ENCODE measurements at places on chromosomes 16 and 17. TPM values are rescaled to one million over a fixed set of nuclear protein-coding genes. Genes with fewer than 3 reads are reported as not detected.
A peak's percentile ranks its signal among the peaks of the same experiment; 100 is the strongest.

NT5C gene
- 136 TPM for total RNA-seq

SMIM36 gene
- not detected for total RNA-seq

PDILT gene
- not detected for total RNA-seq

HOXB4 gene
- 1.2 TPM for total RNA-seq

P2RX1 gene
- total RNA-seq: 5.1 TPM

- peak overlapping the region; percentile 80 for H3K27ac ChIP-seq
- peak overlapping the region; percentile 62 for H3K4me3 ChIP-seq
- H3K4me1 ChIP-seq: peaks cover 20% of the 10 kb centered on the region
- peaks cover 36% of the 10 kb centered on the region for H3K36me3 ChIP-seq
- DNase-seq: no peak
Observed at GRCh38 chr17:6639586-6640535, 650 bp downstream of the KIAA0753 start.

GRCh38 chr16:23052908-23053580, 96.2 kb downstream of the USP31 start:
- no peaks in the 10 kb centered on the region for H3K36me3 ChIP-seq
- no peak overlapping the region for H3K27ac ChIP-seq

GRCh38 chr17:40734018-40734417, 21.1 kb downstream of the KRT25 start:
- H3K4me1 ChIP-seq: no peaks in the 10 kb centered on the region
- no peak overlapping the region for H3K4me3 ChIP-seq
- DNase-seq: no peak

GRCh38 chr17:9645851-9646545, 681 bp downstream of the USP43 start:
- H3K36me3 ChIP-seq: no peaks in the 10 kb centered on the region
- peaks cover 42% of the 10 kb centered on the region for H3K4me1 ChIP-seq
- H3K27me3 ChIP-seq: no peaks in the 10 kb centered on the region
- peak overlapping the region; percentile 57 for H3K27ac ChIP-seq
- DNase-seq: peak; percentile 57

- no peak within 1 kb of the TSS for H3K4me3 ChIP-seq
- H3K27me3 ChIP-seq: peaks cover 13% of the 10 kb centered on the region
- no peak within 1 kb of the TSS for H3K27ac ChIP-seq
- H3K4me1 ChIP-seq: peaks cover 2% of the 10 kb centered on the region
- no peak for DNase-seq
Observed at GRCh38 chr16:83967838-83968305, at the start of gene NECAB2. Gene NECAB2, plus strand, starts transcription at chr16:83968244. Its CDS starts 405 bp downstream, at chr16:83968649.

Measured in SJSA1 (cell line).